GOT3 (cell line): ENCODE measurements at places on chromosomes 3 and 15.

- no peak for DNase-seq
Measured at GRCh38 chr3:32245200-32245599, 6.7 kb downstream of the CMTM8 start.

GRCh38 chr3:189278221-189278620 is 106.5 kb downstream of the TPRG1 start:
- no peak for DNase-seq

GRCh38 chr15:71916834-71917233 is 106.5 kb downstream of the NR2E3 start:
- no peak for DNase-seq

GRCh38 chr3:95348879-95349278 is 1286.0 kb downstream of the NSUN3 start:
- DNase-seq: no peak

DNA sequence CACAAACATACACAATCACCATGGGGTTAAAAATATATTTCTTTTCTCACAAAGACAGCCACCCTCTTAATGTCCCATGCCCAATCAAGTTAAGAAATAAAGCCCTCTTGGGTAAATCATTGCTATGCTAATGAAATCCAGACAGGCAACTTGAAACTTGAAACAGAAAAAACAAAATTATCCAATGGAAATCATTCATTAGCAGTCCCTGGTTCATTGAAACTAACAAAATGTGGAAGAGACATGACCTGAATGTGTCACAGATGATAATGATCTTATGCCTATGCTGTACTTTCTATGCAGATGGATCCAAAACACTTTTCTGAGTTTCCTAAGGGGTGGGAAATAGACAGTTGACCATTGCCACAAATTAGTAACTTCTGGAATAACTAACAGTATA is 983.7 kb downstream of the MCTP2 start:
- DNase-seq: no peak

DNA sequence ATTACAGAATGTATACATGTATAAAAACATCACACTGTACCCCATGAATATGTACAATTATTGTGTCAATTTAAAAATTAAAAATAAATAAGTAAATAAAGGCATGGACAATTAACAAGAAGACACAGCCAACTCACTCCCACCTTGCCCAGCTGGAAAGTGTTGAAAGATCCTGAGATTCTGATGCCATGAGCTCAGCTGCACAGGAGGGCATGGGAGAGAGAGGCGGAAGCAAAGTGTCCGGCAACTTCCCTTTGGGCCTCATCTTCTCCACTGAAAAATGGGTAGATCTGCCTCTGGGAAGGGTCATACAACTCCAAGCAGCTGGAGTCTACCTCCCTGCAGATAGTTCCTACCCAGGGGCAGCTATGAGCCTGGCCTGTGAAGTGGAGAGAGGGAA is 277.3 kb downstream of the UACA start:
- no peak for DNase-seq

GRCh38 chr3:89227218-89227617 is 119.8 kb downstream of the EPHA3 start:
- no peak for DNase-seq

DNA sequence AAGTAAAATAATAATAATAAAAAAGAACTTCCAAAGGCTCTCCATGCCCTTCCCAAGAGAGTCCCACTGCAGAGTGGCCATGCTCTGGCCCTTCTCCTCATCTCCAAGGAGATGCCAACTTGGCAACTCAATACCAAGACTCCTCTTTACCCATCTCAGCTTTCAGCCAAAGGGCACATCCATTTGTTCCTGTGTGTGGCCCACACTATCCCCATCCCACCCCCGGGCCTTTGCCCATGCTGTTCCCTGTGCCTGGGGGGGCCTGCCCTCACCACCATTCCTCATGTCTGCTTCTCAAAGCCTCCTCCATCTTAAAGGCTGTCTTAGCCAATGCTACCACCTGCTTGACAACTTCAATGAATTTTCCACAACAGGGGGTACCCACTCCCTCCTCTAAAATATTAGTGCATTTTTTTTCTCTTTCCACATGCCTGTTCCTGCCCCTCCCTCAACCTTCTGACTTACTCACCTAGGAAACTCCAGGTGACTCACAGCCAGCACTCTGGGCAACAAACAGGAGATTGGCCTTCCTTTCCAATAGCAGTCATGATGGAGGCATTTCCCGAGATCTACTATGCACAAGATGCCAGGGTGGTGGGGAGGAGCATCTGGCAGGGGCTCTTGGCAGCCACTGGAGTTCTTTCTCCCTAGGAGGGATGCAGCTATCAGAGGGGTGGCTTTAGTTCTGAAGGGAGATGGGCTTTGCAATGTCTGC is 109.4 kb upstream of the SMAD3 start:
- no peak for DNase-seq

GRCh38 chr15:58558777-58559176 is 127.0 kb downstream of the LIPC start:
- DNase-seq: no peak

- DNase-seq: no peak
Measured at GRCh38 chr3:197027896-197028727, 1.5 kb downstream of the MELTF start.

GRCh38 chr3:23735535-23736326 is 70.0 kb upstream of the UBE2E1 start:
- DNase-seq: no peak

- DNase-seq: no peak
Measured at GRCh38 chr3:67531181-67532101, 123.0 kb downstream of the SUCLG2 start.

DNA sequence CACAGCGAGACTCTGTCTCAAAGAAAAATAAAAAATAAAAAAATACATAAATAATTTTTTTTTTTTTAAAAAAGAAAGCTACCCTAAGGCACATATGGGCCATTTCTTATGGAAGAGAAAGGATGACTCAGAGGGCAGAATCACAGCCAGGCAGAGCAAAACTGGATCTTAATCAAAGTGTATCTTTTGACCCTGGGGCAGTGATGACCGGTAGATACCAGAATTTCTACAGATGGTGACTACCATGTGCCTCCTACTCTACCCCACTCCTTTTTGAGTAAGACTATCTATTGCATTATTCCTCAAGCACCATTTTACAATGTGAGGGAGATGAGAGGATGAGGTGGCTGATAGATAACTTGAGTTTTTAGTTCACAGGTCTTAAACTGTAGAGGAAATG is 26.0 kb downstream of the TARS3 start:
- no peak for DNase-seq

- DNase-seq: no peak
Measured at GRCh38 chr3:159236321-159236720, 434.5 kb downstream of the MFSD1 start.

- DNase-seq: no peak
Measured at GRCh38 chr3:183438735-183439134, 10.3 kb upstream of the MCF2L2 start.

GRCh38 chr3:31692751-31693150 is 160.0 kb downstream of the STT3B start:
- DNase-seq: no peak
